ENCODE measurements at places on chromosomes 1 and 21. TPM values are rescaled to one million over a fixed set of nuclear protein-coding genes. Genes with fewer than 3 reads are reported as not detected.

DNA sequence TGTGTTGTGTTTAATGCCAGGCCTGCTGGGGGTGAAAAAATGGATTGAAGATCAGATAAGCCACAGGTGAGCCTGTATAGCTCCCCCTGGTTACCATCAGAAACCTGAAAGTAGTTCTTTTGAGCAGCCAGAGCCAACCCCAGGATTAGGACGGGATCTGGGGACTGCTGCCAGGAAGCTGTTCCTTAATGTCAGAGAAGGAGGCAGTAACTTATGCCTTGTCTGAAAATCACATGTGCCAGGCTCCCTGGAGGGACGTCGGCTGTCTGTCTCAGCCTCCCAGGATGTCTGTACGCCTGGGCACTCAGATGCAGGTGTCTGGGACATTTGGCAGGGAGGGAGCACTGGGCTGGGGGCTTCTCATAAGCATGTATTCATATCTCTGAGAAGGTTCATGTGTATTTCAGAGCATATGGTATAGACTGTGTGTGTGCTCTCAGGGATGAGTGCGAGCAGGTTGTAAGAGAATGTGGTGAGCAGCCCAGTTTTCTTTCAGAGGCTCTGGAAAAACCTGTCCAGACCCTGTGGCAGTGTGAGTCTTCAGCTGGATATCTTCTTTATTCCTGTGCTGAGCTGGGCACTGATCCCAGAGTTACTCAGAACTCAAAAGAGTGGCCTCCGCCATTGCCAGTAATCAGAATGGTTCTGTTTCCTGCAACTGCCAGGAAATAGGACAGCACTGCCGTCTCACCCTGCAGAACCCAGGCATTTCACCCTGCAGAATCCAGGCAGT lies 2.8 kb downstream of the FAM43B start:
- DNase-seq, result no peak

DNA sequence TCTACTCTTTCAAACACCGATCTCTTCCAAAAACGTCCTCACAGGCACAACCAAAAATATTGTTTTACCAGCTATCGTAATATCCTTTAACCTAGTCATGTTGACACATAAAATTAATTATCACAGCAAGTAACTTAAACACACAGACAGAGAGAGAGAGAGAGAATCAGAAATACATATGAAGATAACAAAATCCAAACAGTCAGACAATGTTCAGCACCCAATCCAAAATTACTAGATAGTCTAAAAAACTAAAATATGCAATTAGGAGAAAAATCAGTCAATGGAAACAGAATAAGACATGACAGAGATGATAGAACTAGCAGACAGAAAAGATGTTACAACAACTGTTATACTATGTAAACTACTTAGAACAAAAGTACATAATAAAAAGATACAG lies 537.7 kb downstream of the LMO4 start:
- no peak for DNase-seq

- DNase-seq, result no peak
Measured at GRCh38 chr1:186413319-186413718, 37.7 kb downstream of the ODR4 start.

DNA sequence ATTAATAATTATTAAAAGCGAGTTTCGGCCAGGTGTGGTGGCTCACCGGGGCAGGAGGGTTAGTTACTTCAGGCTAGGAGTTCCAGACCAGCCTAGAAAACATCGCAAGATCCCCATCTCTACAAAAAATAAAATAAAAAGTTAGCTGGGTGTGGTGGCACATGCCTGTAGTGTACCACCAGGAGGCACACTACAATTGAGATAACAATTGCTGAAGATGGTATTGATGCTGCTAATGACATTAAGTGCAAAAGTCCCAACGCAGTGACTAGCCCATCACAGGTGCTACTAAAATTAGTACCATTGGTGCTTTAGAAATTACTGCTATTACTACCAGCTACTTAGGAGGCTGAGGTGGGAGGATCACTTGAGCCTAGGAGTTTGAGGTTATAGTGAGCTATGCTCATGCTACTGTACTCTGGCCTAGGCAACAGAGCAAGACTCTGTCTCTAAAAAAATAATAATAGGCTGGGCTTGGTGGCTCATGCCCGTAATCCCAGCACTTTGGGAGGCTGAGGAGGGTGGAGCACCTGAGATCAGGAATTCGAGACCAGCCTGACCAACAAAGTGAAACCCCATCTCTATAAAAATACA lies 156.6 kb downstream of the GREM2 start:
- DNase-seq, result no peak

The CYP2J2 gene
- 1.4 TPM for total RNA-seq

The ALX3 gene
- total RNA-seq, result not detected

GRCh38 chr1:225847610-225848009 lies 34.6 kb downstream of the TMEM63A start:
- DNase-seq, result no peak

GRCh38 chr1:45266151-45266801 lies 59.9 kb upstream of the ZSWIM5 start:
- DNase-seq, result no peak

GRCh38 chr1:189350983-189351616 lies 1126.6 kb downstream of the BRINP3 start:
- no peak for DNase-seq

GRCh38 chr1:98322086-98322485 lies 339.4 kb upstream of the SNX7 start:
- DNase-seq, result no peak

GRCh38 chr1:12678820-12679219 lies 34.9 kb downstream of the AADACL4 start:
- DNase-seq, result no peak

- no peak for DNase-seq
Measured at GRCh38 chr1:216186816-216187215, 236.4 kb downstream of the USH2A start.

- no peak for DNase-seq
Measured at GRCh38 chr1:155301342-155301841, at the start of gene PKLR. Gene PKLR, minus strand, starts transcription at chr1:155301438. Its CDS starts 43 bp downstream, at chr1:155301395.

GRCh38 chr1:98387701-98388100 lies 273.8 kb upstream of the SNX7 start:
- DNase-seq, result no peak

The CEP350 gene
- 51.2 TPM for total RNA-seq

DNA sequence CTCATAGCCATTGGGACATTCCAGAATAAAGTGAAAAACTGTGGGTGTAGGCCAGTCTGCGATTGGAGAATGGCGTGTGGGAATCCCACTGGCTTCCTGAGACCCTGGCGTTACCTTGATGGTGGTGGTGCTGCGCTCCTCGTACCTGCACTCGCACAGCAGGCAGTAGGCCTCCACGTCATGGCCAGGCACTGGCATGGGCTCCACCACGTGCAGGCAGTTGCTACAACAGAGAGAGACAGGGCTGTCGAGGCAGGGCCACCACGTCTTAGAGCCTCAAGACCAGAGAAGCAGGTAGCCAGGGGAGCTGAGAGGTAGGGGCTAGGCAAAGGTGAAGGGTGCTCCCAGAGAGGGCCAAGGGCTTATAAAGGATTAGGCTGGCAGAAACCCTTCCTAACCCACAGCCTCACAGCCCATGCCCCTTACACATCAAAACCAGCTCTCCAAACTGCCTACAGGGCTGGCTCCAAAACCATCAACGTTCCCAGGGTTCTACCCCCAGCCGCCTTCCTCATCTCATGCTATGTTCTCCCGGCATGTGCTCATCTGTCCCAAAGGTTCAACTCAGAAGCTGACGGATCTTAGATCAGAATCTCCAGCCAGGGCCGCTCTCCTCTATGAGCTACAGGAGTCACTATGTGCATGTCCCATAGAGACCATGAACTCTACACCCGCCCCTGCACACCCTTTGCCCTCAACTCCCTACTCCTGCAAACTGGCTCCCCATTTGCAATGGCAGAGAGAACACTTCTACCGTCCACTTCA lies 7.5 kb downstream of the TMEM9 start:
- peak; percentile 47 for DNase-seq

DNA sequence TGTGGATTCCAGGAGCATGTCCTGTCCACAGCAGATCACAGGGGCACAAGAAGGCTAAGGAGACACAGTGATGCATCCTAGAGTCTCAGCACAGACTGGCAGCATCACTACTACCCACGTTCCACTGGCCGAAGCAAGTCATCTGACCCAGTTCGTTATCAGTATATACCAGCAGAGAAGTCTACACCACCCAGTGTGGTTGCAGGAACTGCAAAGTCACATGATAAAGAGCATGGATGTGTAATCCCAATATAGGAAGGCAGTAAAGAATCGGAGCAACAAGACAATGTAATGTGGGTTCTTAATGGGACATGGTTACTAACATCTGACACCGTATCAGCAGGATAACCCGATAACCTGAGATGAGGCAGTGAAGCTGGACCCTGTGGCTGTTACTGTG lies 246.6 kb downstream of the RRAGC start:
- no peak for DNase-seq
